Left lung (tissue), 14 donors: ENCODE measurements at places on chromosomes 5 and 9.

DNA sequence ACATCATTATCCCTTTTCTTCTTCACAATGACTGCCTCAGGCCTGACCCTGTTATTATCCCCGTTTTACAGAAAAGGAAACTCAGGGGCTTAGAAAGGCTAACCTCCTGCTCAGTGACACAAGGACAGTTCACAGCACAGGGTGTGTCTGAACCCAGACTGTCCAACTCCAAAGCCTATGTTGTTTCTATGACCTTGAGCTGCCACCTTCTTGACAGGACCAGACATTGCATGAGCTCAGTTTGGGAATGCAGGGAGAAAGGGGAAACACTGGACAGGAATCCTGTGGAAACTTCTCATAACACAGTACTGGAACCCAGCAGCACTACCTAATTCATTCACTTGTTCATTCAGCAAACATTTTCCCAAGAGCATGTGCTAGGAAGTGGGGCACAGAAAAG lies 472.8 kb downstream of the CDK5RAP2 start:
- DNase-seq, result no peak

- no peak for DNase-seq
Observed at GRCh38 chr9:114851306-114851705, 45.5 kb upstream of the TNFSF15 start.

DNA sequence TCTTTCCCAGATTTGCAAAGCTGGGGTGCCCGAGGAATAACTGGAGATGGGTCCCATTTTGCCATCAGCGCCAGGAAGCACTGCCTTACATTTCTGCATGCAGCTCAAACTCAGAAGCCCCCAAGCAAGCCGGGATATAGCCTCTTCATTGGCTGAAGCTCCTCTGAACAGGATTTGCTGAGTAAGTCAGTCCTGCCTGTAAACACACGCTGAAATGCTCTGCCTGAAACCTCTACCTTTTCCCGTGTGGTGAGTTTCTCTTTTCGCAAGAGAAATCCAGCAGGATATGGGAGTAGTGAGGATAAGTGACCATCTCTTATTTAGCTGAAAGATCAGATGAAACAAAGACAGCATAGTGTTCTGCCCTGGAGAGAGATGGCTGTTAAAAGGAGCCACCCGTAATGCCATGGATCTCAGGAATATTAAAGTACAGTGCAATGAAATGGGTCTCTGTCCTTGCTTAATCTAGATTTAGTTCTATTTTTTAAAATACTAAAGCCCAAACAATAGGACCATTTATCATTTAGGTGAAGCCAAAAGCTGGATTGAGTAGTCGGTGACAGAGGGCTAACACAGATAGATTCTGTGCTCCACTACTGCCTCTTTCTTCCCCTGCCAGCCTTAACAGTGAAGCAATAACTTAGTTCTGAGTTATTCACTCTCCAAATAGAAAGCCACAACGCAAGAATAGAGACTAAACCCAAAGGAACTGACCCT lies 177.5 kb upstream of the PPP2R2B start:
- DNase-seq, result no peak

DNA sequence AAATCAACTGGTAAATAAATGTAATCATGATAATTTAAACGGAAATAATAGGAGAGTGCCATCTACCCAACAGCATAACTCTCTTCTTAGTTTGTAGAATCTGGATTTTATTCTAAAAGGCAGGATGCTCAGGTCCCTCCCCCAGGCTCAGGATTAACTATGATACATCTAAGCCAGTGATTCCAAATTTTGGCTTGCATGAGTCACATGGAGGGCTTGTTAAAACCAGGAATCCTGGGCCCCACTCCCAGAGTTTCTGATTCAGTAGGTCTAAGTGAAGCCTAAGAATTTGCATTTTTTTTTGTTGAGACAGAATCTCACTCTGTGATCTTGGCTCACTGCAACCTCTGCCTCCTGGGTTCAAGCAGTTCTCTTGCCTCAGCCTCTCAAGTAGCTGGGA lies 62.3 kb upstream of the ZFR start:
- DNase-seq, result no peak

DNA sequence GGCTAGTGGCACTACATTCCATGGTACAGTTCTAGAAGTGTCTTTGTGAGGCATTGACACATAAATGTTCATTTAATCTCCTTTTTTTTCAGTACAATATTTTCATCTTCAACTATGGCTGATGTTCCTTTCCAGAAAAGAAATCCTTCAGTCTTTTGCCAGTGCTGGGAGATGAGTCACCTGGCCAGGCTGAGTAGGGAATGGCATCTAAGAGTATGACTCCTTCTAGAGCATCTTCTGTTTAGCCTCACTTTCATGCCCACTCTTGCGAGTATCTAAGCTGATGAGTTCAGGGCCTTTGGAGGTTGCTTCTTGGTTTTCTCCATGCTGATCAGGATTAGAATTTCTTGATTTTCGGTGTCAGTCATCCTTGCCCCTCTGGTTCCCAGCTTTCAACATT lies 124.4 kb downstream of the SLC28A3 start:
- DNase-seq, result no peak
